ENCODE measurements at places on chromosomes 6 and 20.

DNA sequence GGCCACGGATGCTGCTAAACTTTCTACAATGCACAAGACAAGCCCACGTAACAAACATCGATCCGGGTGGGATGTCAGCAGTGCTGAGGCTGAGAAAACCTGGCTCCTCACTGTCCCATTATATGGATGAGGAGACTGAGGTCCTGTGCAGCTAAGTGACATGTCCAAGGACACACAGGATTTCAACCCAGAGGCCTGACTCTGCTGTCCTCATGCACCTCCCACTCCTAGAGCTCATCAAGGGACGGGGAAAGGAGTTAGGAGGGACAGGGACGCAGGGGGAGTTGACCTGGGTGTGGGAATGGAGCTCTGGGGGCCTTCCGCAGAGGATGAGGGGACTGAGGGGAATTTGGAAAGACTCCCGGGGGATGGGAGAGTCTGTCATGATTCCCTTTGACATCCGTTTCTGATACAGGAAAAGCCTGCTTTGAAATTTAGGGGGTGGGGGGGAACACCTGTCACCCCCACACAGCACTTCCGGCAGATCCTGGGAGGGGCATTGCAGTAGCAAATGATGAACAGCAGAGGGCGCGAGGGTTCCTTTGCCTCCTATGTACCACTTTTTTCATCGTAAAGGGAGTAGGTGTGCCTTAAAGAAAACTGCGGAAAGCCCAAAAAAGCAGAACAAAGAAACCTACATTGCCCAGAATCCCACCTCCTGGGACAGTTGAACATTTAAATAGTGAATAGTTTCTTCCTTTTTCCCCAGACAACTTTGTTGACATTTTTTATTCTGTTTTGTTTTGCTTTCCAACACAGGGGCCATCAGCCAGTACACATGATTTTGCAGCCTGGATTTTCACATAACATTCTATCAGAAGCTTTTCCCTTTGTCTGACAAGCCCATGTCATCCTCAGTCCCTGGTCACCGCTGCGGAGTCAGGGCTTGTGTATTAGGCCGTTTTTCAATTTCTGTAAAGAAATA lies 48.6 kb downstream of the SLC2A10 start:
- peak; percentile 35 for DNase-seq

- no peak for DNase-seq
These were observed 83.3 kb downstream of the CHD6 start for GRCh38 chr20:41534842-41535241.

DNA sequence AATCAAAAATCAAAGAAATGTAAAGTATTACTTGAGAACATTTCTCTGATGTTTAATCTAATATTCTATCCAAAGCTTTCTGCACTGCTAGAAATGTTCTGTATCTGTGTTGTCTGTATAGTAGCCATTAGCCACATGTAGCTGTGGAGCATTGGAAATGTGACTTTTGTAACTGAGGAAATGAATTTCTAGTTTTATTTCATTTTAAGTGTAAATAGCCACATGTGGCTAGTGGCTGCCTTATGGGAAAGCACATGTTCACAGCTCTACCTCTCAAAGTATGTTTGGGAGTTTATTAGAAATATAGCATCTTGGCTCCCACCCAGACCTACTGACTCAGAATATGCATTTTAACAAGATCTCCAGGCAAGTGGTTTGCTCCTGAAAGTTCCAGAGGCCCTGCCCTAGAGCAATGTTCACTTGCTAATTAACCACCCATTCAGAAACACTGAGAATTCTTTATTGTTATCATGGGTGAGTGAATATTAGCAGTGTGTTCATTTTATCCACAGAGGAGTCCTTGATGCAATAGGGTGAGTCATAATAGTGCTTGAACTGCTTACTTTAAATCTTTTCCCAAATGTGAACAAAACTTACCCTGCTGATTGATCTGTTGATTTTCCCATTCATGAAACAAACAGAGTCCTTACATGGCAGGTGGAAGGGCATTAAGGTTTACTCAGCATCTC lies 282.7 kb downstream of the PLCB1 start:
- DNase-seq, result no peak

- no peak for DNase-seq
These were observed 81.2 kb downstream of the UST start for GRCh38 chr6:148828047-148828446.

GRCh38 chr20:49452011-49452482 lies 30.4 kb downstream of the KCNB1 start:
- DNase-seq, result peak; percentile 58

DNA sequence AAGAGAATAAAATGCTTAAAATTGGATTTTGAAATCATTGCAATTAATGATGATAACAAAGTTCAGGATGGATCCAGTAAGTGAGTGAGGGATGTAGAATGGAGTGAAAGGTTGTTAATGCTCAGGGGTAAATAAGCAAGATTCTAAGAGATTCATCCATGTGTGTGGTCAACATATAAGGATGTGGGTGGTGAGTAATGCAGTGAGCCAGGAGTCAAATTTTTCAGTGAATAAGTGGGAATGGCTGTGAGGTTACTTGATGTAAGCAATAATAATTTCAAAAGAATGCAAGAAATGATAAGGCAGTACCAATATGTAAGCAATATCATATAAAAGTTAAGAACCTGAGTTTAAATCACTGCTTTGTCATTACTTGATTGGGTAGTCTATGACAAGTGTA lies 207.5 kb upstream of the ADGRB3 start:
- no peak for DNase-seq

GRCh38 chr6:978937-979685 lies 286.2 kb upstream of the EXOC2 start:
- DNase-seq, result no peak

DNA sequence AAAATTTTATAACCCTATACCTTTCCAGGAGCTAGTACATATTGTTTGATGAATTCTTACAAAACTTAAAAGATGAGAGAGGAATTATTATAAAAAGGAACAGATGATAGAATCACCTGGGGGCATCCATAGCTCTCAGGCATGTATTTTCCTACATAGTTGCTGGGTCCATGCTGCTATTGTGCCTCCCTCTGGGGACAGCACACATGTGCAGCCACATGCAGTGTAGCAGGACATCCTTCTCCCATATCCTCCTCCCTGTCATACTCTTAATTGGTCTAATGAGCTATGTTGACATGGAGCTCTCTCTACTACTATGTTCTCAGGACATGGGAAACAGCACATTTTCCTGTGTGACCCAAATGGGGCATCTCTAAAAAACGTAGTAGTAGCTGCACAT lies 898.2 kb upstream of the MAP3K7 start:
- no peak for DNase-seq

GRCh38 chr6:142838821-142839685 lies 105.9 kb downstream of the HIVEP2 start:
- no peak for DNase-seq

GRCh38 chr20:43183536-43184070 lies 6.1 kb downstream of the PTPRT start:
- no peak for DNase-seq

- no peak for DNase-seq
These were observed 498 bp upstream of the PRDM1 start for GRCh38 chr6:106085692-106085983.

GRCh38 chr20:33532753-33533459 lies 43.0 kb downstream of the CBFA2T2 start:
- no peak for DNase-seq

DNA sequence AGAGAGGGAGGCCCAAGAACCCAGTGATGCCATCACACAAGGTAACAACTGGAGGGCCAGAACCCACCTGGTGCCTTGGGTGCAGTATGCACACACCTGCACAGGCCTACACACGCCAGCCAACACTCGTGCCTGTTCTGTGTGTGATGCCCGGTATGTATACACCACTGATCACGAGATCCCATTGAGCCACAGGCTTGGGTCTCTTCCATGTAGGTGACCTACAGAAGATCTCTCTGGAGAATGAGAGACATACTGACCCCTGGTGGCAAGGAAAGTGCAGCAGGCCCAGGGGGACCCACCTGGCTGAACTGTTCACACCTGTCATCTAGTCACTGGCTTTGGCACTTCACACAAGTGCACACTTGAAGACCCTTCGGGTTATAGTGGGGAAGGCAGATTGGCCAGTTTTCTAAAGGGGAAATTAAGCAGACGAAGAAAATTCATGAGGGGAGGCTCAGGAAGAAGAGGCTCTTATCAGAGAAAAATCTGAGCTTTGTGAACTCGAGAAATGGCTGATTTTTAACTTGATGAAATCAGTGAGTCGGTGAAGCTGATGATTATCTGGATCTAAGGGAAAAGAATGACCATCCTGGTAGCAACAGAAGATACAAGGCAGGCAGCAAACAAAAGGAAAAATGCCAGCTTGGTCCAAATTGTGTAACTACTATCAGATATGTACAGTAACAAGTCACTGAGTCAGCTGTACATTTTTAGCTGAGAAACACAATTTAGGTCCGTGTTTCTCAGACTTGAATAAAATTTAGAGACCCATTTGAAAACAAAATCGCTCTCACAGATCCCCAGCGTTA lies 69.1 kb upstream of the PBOV1 start:
- DNase-seq, result peak; percentile 24

DNA sequence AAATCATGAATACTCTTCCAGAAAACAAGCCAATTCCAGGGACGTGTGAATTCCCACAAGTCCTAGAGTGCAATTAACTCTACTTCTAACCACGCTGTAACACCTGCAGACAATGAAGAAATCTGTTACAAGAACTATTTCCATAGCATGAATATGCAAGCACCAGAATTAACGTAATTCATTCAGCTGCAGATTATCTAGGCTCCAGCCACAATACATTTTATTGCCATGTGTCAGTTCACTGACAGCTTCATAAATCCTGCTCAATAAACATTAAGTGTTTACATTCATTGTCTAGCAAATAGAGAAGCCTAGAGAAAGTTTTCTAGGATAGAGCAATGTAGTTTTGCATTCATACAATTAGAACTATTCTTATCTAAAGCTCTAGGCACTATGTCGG lies 1348.5 kb downstream of the GRIK2 start:
- no peak for DNase-seq

DNA sequence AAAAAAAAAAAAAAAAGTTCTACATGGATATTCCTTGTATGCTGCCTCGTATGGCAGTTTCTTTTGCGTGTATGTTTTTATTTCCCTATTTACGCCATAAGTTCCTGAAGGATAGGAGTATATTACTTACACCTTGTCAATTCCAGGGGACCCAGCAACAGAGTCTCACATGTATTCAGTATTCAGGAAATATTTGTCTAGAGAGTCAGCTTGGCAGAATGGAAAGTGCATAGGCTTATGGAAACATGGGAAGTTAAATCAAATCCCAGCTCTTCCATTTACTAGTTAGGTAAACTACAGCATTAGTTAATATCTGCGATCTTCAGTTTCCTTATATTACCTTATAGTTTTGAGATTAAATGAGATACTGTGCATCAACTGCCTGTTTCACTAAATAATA lies 51.1 kb upstream of the SLC22A16 start:
- DNase-seq, result no peak

GRCh38 chr6:150991487-150991886 lies 126.0 kb downstream of the MTHFD1L start:
- DNase-seq, result no peak

- no peak for DNase-seq
These were observed 129.3 kb downstream of the AFG1L start for GRCh38 chr6:108423982-108424705.

DNA sequence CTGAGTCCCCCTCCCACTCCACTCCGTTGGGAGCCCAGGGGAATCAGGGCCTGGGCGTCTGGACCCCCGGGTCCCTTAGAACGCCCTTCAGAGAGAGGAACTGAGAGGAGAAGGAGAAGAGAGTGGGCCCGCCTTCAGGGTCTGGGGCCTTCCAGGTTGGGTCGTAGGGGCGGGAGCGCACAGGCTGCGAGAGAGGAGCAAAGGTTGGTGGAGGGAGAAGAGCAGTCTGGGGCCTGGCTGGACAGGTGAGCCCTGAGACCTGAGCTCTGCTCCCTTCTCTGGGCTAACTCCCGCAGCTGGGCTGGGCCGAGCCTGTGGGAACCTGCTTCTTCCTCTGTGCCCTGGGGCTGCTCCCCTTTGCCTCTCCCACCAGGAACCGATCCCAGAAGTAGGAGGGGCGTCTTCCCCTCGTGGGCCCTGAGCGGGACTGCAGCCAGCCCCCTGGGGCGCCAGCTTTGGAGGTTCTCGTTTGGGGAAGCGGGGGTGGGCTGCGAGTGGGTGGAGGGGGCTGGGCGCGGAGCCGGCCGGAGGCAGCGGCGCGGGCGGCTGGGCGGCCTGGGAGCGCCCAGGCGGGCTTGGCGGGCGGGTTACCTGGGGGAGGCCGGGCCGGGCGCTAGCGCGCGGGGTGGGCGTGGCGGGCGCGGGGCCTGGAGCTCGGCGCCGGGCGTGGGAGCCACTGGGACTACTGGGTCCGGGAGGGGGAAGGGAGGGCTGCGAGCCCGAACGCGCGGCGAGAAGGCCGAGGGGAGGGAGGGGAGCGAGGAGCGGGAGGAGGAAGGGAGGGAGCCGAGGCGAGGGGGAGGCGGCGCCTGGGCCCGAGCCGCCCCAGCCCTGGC lies at the start of gene DDR1:
Gene DDR1, plus strand, starts transcription at position 835 of the 836 bp plus-strand sequence. CDS start 4,211 bp downstream, outside the sequence.
- no peak for DNase-seq

- DNase-seq, result no peak
These were observed 21.6 kb downstream of the KIAA1586 start for GRCh38 chr6:57068061-57068460.

DNA sequence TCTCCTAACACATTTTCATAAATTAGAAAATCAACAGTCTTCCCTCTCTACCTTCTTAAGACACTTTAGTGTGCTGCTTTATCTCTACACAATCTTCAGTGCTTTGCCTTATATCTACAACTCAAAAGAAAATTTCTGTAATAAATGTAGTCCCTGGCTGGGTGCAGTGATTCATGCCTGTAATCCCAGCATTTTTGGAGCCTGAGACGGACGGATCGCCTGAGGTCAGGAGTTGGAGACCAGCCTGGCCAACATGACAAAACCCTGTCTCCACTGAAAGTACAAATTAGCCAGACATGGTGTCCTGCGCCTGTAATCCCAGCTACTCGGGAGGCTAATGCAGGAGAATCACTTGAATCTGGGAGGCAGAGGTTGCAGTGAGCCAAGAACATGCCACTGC lies 9.7 kb upstream of the EDN1 start:
- no peak for DNase-seq

- DNase-seq, result no peak
These were observed 27.9 kb upstream of the RTF2 start for GRCh38 chr20:56440346-56441007.

- DNase-seq, result no peak
These were observed 42.7 kb upstream of the TNFRSF21 start for GRCh38 chr6:47352194-47352920.

- DNase-seq, result no peak
These were observed 19.3 kb downstream of the HIVEP2 start for GRCh38 chr6:142925575-142926110.

All from NCI-H1092 (cell line).